Activated naive CD8-positive, alpha-beta T cell treated with anti-CD3 and anti-CD28 coated beads, Interleukin-2, amount 50 U/mL, for 24 hours (primary cell): ENCODE measurements at places on chromosomes 7 and 10.

DNA sequence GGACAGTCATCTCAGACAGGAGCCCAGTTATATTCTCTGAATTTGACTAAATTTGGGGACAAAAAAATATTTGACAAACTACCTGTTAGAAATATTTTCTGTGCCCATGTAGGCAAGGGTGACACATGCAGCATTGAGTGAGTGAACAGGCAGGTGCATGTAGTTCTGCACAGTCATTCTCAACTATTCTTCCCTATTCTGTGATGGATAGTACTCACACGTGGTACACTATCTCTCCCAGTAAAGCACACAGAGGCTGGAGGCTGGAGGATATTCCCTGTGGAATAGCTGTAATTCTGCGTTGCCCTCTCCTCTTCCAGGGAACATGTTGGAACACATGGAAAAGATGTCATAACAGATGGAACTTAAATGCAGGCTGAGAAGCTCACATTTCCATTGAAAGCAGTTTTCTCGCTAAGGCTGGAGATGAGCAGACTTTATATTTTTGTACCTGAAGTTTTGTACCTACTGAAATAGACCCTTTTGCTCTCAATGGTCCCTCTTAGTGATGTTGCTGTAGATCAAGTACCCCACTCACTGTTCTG is 75.0 kb downstream of the GPR141 start:
- no peak for DNase-seq

DNA sequence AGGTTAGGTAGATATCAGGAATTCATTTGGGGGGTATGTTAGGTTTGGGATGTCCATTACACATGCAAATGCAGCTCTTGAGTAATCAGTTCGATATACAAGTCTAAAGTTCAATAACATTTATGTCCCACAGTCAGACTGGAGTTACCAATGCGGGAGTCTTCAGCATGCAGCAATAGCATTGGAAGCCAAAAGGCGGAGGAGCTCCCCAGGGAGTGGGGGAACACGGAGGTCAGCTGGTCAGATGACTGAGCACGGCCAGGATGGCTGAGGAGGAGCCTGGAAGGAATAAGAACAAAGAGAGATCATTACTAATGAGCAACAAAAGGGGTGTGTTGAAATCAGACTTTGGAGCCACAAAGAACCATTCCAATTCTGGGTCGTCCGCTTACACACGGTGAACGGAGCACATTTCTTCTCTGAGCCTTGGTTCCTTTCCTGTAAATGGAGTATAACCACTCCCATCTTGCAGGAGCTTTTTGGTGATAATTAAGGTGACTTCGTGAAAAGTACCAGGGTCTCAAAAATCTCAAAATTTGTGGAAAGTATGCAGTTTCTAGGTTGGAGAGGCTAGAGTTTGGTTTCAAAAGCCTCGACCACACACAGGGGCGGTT is 478 bp upstream of the ZNF22 start:
- DNase-seq = no peak

GRCh38 chr7:70830060-70830395 is 301.9 kb upstream of the GALNT17 start:
- DNase-seq = no peak

DNA sequence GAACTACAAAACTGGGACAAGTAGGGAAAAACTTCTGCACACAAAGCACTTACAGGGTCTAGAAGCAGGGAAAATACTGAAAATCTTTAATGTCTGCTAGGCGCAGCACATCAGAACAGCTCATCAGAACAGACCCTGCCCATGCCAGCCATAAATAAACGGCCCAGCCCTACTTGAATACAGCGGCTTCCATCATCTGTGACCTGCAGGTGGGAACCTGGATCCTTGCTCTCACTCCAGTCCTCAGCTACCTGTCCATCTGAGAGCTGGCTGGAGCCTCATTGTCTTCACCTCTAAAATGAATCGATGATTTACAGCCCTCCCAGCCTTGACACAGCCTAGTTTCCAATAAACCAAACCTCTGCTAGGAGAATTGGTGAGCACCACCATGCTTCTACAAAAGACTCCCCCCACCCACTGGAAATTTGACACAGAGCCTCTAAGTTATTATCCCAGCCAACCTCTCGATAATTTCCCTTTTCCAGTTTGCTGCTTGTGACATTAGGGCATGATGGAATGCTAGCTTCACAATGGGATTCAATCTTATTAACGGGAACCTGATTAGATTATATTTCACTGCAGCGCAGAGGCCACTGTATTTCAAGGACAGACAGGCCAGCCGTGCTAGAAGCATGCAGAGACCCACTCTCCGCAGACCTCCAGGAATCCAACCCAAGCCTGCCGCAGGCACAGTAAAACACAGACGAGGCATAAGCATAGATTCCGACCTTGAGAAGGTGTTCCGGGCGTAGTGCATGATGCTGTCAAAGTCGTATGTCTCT is 61.6 kb upstream of the OPALIN start:
- DNase-seq = no peak

- no peak for DNase-seq
These were observed 637.0 kb downstream of the ZNF716 start for GRCh38 chr7:58086871-58087535.

GRCh38 chr10:125123476-125124114 is 36.8 kb downstream of the CTBP2 start:
- no peak for DNase-seq

DNA sequence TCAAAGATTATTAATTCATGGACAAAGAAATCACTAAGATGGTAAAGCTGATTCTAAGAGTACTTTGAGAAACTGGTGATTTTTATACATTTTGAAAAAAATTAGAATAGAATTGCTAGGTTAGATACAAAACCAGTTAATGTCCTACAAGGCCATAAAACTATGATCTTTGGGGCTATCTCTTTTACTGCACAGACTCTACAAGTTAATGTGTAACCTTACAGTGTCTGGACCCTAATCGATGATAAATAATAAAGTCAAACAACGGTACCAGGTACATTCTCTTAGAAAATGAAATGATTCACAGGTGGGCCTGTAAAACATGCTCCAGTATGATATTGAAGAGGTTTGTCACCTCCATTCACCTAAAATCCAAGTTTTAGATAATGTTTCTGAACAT is 199.8 kb upstream of the LYZL1 start:
- no peak for DNase-seq

- no peak for DNase-seq
These were observed 39.0 kb upstream of the SLC16A12 start for GRCh38 chr10:89574368-89574767.

DNA sequence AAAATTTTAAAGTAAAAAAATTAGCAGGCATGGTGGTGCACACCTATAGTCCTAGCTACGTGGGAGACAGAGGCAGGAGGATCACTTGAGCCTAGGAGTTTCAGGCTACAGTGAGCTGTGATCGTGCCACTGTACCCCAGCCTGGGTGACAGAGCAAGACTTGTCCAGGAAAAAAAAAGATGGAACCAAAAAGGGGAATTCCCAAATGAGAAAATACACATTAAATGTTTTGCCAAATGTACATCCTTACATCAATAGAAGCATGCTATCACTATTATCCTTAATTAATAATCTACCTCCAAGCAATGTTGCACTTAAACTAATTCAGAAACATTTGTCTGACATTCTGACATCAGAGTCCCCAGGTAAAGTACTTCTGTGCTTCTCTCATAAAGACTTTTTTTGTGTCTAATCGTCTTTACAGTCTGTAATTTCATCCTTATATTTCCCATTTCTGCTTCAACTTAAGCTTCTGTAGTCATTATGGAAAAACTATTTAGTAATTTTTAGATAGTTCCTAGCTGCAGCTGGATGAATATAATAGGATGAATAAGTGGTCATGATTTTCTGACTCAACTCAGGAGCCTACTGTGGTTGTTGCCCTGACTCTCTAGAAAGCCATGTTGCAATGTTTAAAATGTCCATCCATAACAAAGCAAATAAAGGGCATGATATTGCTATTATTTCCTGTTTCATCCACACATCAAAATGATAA is 57.7 kb downstream of the MYPN start:
- DNase-seq = no peak

DNA sequence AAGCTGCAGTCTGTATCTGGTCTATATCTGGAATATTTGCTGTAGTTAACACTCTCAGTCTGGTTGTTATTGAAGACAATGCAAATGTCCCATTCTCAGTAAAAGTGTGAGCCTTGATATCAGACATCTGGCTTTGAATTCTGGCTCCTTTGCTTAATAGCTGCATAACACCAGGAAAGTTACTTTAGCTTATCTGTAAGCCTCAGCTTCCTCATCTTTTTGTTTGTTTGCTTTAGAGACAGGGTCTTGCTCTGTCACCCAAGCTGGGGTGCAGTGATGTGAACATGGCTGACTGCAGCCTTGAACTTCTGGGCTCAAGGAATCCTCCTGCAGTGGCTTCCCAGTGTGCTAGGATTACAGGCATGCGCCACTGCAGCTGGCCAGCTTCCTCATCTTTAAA is 41.3 kb downstream of the CNNM2 start:
- DNase-seq = no peak

DNA sequence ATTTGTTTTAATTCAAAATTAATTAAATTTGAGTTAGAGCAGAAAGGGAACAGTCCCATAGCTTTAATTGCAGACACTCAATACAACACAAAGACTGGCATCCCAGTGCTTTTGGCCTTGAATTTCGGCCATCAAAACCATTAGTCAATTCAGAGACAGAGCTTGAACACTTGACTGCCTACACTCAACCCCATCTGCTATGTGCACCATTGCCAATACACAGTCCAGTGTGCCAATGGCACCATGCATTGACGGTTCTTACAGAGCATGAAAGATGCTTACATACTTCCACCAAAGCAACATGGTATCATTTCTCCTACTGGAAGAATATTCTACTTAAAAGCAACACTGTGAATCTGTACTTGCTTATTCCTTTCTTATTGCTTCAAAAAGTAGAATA is 43.6 kb upstream of the LRRTM3 start:
- DNase-seq = no peak

- DNase-seq = no peak
These were observed 118.1 kb upstream of the RHEB start for GRCh38 chr7:151637781-151638261.

- no peak for DNase-seq
These were observed 63.8 kb downstream of the FOXP2 start for GRCh38 chr7:114478384-114478783.

- DNase-seq = no peak
These were observed 489.8 kb downstream of the RPS24 start for GRCh38 chr10:78523453-78523852.
